Stimulated activated CD8-positive, alpha-beta memory T cell treated with anti-CD3 and anti-CD28 coated beads, Interleukin-4, amount 100 ng/mL, for 24 hours (primary cell): ENCODE measurements at places on chromosomes 12 and 14.

GRCh38 chr12:117695956-117696355 lies 272.8 kb downstream of the KSR2 start:
- DNase-seq: no peak

GRCh38 chr12:124740691-124741137 lies 123.0 kb downstream of the SCARB1 start:
- DNase-seq: no peak

DNA sequence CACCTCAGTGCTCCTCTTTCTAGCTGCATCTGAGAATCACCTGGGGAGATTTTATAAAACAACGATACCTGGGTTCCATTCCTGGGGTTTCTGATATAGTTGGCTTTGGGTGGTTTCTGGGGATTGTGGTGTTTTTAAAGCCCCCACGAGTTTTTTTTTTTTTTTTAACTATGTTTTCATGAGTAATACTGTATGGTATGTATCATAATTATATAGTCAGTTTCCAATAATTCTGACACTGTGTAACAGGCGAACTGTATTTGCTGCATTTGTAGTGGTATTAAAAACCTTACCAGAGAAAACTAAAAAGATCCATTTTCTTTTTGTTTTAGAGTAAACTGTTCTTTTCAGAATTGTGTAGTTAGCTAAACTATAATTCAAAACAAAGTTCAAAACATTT lies 84.9 kb downstream of the SRGAP1 start:
- no peak for DNase-seq

DNA sequence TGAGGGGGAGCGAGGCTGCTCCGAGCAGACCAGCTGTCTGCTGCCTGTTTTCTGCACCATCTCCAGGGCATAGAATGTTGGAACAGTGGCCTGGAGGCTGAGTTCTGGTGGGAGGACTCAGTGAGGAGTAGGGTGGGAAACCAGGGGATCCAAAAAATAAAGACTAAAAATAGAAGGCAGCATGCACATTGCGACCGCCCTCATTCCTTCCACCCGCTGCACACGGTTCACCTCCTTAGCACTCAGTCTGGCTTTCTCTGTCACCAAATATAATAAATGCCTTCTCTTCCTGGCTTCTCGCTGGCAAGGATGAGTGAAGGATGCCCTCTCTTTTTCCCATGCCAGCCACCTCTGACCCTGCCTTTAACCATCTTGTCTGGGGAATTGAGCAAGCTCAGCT lies 146.2 kb downstream of the AACS start:
- no peak for DNase-seq
